ENCODE measurements at places on chromosomes 7 and 10.
A peak's percentile ranks its signal among the peaks of the same experiment; 100 is the strongest.

- DNase-seq, result peak; percentile 26
These were observed 205.8 kb downstream of the CCSER2 start for GRCh38 chr10:84534168-84534567.

GRCh38 chr7:92362131-92362530 is 85.2 kb upstream of the GATAD1 start:
- DNase-seq, result no peak

DNA sequence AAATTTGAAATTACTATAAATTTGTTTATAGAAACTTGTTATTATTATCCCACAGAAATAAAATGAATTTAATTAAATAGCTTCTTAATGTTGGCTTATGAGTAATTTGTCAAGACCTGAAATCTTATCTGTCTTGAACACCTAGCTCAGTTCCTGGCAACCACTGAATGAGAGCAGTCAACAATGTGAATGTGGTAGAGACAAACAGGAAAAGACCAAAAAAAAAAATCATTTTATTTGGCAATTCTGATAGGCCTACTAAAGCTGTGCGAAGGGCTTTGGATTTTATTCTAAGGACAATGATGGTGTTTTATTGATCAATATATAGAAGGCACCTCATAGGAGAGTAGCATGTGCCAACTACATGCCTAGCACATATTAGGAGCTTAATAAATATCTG is 127.8 kb upstream of the RSU1 start:
- no peak for DNase-seq

GRCh38 chr10:78864761-78865537 is 203.8 kb upstream of the ZMIZ1 start:
- DNase-seq, result no peak

DNA sequence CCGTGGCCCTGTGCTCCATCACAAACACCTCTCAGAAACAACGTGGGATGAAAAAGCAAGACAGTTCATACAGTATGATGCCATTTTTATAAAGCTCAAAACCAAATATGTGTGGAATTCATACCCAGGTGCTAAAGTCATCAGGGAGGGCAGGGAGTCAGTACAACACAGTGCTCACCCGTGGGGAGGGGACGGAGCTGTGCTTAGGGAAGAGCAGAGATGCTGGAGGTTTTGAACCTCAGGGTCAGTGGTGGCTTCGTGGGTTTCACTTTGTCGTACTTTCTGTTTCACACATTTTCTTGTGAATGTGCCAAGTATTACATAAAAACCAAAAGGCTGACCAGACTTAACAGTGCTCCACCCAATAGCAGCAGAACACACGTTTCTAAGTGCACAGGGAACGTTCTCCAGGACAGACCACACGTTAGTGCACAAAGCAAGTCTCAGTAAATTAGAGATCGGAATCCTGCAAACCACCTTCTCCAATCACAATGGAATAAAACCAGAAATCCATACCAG is 21.2 kb downstream of the ZMIZ2 start:
- no peak for DNase-seq

- DNase-seq, result peak; percentile 42
These were observed 188.5 kb downstream of the ZMYND11 start for GRCh38 chr10:323651-324293.

DNA sequence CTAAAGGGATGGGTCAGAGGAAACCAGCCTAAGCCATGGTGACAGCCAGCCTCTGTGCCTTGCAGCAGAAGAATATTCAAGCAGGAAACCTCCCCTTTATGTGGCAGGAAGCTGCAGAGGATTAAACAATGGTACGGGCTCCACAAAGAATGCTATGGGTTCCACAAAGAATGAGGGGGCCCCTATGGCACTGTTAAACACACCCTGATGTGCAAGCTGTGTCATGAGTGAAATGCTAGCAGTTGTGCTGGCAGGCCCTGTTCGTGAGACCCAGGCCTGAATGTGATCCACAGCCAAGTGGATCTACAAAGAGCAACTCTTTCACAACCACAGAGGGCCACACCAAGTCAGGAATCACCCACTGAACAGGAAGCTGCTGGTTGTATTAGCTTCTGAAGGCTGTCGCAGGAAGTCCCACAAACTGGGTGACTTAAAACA is 68.9 kb downstream of the MYOF start:
- peak; percentile 64 for DNase-seq

- DNase-seq, result no peak
These were observed 31.0 kb downstream of the CHST15 start for GRCh38 chr10:124062390-124062789.

GRCh38 chr7:99363286-99363685 is 11.2 kb upstream of the ARPC1B start:
- DNase-seq, result no peak

DNA sequence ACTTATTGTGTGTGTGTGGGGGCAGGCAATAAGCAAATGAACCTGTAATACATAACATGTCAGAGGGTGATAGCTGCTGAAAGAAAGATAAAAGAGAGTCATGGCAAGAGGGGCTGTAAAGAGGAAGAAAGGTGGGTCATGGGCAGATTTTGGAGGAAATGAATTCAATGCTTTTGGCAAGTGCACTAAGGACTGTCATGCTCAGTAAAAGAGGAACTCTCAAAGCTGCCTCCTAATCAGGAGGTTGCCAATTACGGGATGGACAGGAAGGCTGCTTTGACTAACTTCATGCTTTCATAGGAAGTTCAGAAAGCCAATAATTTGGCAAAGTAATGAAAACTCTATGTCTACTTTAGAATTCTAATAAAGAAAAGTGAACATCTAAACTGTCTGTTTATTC is 401.2 kb downstream of the SH2D4B start:
- no peak for DNase-seq

DNA sequence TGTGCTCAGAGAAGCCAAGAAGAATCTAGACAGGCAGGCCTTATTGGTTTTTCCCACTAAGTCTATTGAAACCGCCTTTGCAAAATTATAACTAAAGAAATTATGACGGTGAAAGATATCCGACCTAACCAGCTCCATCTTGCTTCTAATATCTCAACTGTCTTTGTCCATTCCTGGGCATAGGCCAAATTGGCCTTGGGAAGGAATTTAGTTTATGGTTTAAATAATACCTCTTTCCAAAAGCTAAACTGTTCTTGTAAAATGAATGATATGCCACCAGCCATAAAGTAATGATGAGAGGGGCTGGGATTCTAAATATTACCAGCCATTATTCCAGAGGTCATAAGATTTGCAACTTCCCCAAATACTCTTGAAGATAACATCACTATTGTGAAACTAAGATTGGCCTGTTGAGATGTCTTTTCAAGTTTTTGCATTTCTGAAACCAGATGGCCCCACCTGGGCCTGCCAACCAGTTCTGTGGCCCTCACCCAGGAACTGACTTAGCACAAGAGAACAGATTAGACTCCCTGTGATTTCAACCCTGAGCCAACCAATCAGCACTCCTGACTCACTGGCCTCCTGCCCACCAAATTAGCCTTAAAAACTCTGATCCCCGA is 41.2 kb upstream of the SLC35G1 start:
- no peak for DNase-seq

- DNase-seq, result no peak
These were observed 14.1 kb downstream of the MICU1 start for GRCh38 chr10:72611783-72612182.

DNA sequence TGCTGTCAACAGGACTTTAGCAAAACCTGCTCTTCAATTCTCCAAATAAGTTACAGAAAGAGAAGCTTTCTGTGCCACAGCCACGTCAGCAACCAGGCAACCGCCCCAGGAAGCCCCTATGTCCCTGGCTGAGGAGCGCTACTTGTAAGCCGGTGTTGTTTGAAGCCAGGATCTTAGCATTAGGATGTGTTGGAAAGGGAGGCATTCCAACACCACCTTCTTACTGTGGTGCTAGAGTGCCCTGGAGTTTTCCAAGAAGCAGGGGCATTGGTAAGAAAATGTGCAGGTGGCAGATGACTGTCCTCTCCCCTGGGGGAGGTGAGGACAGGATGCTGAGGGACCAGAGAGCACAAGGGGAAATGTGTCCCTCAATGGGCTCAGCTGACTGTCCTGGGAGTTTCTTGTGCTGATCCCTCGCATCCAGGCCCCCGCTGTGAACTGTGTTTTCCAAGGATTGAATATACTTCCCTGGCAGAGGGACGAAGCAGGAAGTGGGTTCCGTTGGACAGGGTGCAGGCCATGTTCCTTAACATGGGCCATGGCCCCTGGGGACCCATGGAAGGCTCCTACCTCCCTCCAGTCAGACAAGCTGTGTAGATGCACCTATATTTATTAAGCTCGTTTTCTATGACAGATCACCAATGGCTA is 139.6 kb upstream of the GDF10 start:
- DNase-seq, result no peak

GRCh38 chr10:73517166-73517888 is 21.5 kb upstream of the PPP3CB start:
- DNase-seq, result no peak

DNA sequence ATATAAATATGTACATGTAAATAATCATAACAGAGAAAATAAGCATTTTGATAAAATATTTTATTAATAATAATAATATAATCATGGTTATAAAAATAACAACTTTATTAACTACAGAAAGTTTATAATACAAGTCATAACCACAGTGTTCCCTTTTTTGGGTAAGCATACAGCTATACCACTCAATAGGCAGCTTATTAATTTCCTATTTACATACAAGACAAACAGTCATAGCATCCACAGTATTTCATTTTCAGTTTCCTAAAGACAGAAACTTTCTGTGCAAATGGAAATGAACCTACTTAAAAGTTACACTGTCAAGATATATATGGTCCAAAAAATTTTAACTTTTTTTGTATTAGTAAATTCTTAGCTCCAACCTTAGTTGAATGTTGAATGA is 70.9 kb downstream of the HGF start:
- no peak for DNase-seq

GRCh38 chr10:14534152-14534551 is 203.4 kb upstream of the FRMD4A start:
- DNase-seq, result no peak

DNA sequence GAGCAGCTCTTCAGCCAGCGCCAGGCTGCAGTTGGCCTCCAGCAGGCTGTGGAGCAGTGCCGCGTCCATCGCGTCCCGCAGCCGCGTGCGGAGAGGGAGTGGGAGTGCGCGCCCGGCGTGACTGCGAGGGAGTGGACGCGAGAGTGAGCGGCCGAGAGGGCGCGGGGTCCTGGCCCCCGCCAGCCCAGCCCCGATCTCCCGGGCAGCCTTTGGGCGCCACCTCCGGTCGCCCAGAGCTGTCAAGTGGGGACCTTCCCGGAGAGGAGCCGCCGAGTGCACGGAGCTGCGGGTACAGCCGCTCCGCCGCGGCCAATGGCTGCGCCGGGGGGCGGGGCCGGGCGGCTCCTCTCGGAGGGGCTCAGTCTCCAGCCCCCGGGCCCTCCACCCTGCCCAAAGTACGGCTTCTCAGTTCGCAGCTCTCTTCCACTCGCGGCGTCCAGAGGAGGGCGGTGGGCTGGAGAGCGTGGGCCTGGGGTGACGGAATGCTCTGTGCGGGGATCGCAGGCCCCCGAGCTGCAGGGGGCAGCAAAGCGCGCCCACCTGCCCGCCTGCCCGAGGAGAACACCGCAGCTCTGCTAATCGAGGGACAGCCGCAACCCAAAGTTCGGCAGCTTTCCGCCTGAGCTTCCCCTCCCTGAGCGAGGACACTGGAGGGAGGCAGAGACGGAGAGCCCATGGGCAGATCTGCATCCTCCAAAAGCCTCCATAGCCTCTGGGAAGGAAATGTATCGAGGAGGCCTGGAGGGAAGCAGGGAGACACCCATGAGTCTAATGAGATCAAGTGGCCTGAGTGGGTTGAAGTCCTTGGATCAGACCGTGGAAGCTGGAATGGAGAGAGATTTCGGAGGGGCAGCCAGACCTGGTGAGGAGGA is at the start of gene CRHR2:
Gene CRHR2, minus strand, starts transcription at position 245 of the 872 bp plus-strand sequence. Its CDS starts 176 bp downstream, at position 69.
- peak; percentile 49 for DNase-seq

- DNase-seq, result no peak
These were observed 257.5 kb downstream of the INHBA start for GRCh38 chr7:41445432-41445831.

DNA sequence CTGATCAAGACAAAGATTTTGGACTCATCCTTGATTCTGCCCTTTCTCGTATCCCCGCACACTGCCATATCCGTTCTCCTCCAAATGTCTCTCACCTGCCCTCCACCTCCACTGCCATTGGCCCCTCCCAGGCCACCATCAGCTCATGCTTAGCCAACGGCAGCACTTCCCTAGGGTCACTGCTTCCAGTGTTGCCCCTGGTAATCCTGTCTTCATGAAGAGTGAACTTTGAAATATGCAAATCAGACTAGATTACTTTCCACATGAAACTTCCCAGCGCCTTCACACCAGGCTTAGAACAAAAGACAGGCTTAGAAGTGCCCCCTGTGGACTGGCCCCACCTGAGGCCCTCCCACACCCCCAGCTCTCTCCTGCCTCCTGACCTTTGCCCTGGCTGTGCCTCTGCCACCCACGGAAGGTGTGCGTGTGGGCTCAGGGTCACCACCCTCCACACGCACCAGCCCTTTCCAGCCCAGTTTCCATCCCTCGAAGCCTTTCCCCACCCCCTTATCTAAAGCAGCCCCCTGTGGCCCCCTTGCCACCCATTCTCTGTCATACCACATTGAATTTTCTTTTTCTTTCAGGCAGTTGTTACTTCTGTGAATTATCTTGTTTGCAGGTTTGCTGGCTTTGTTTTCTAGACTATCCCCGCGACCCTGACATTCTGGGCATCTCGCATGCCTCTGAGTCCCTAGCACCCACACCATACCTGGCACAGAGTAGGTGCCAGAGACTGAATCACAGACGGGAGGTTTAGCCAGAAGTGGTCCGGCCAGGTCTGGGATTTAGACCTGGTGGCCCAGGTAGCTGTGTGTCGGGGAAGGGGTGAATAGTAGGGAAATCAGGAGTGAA is 26.8 kb upstream of the C10orf53 start:
- no peak for DNase-seq

DNA sequence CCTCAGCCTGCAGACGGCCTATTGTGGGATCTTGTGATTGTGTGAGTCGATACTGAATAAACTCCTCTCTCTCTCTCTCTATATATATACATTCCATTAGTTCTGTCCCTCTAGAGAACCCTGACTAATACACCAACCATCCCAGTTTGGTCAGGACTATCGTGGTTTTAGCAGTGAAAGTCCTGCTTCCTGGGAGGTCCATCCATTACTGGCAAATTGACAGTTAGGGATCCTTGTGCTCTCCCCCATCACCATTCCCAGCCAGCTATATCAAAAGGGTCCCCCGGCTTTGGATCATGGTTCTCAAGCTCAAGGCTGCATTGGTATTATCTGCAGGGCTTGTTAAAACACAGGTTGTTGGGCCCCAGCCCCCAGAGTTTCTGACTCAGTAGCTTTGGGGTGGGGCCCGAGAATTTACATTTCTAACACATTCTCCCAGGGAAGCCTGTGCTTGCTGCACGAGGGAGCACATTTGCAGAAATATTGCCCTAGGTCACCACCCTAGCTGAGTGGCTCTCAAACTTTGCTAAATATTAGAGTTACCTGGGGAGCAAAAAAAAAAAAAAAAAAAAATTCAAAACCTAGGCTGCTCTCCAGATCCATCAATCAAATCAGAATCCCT is 899.1 kb upstream of the AUTS2 start:
- DNase-seq, result no peak

All from activated naive CD4-positive, alpha-beta T cell treated with anti-CD3 and anti-CD28 coated beads for 36 hours (primary cell).